ENCODE measurements at places on chromosomes 11 and 22.
A peak's percentile ranks its signal among the peaks of the same experiment; 100 is the strongest.

DNA sequence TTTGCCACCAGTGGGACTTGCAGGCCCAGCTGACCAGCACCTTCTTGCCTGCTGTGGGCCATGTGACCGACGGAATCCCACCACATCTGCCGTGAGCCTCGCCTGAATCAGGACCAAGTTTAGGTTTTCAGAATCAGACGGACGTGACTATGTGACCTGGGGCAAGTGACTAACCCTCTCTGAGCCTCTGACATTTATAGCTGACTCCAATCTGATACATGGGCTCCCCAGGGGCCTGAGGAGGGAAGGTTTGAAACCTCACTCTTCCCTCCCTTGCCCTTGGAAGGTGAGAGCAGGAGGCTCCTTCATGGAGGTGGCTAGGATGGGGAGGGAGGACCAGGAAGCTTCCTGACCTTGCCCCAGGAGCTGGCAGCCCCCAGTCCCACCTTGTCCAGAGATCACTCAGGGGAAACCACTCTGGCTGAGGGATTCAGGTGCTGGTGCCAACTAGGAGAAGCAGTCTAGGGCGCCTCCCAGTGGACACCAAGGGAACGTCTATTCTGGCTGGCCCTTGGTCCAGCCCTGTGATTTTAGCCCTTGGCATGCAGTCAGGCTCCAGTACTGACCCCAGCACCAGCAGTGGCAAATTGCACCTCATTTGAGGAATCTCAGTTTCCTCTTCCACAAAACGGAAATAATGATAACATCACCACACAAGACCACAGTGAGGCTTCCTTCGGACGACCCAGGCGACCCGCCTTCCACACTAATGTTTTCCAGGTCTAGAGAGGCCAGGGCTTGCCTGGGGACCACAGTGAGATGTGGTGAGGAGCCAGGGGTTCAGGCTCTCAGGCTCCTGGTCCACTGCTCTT lies 47.2 kb upstream of the SYT7 start:
- peak; percentile 42 for DNase-seq

DNA sequence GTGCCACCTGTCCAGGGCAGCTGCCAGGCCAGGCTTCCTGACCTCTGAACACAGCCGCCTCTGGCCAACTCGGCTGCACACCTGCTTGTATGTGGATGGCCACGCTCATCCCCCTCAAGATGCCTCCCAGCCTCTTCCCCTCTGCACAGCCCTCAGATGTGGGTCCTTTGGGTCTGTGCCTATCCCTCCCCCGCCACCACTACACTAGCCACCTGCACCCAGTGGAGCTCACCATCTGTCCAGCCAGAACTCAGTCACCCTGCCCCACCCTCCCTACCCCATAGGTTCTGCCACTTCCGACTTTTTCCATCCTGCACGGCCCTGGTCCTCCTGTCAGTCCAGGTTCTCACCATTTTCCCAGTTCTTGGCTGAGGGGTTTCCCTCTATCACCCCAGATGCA lies 44.6 kb downstream of the PHF21B start:
- DNase-seq: no peak

- DNase-seq: no peak
Observed at GRCh38 chr11:8566613-8567210, 27.3 kb downstream of the STK33 start.

- DNase-seq: no peak
Observed at GRCh38 chr11:129605815-129606214, 209.8 kb upstream of the TMEM45B start.

GRCh38 chr11:43401252-43401651 lies 42.5 kb downstream of the TTC17 start:
- DNase-seq: no peak

DNA sequence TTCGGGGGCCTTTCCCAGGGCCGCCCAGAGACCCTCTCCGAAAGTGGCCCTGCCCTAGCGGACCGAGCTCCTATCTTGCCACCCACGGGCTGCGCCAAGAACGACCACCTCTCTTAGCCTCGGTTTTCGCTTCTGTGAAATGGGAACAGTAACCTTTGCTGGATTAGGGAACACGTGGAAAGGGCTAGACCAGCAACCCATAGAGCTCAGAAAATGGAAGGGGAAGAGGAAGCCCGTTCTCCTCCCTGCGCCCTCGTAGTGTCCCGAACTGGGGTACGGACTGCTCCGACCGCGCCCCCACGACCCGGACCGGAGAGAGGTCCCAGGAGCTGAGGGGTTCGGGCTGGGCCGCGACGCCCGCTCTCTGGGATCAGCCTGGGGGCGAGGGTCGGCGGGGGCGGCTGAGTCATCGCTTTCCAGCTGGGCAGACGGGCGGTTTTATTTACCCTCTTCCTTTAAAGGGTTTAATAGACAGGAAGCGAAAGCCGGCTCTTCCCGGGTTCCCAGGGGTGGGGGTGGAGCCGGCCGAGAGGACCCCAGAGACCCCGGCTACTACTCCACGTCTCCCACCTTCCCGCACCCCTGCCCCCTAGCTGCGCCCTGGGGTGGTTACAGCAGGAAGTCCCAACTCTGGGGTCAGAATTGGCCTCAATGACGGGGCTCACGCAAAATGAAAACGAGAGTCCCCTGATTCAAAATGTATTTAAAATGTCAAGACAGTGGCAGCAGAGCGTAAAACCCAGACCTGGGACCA lies 907 bp upstream of the PHLDA2 start:
- DNase-seq: peak; percentile 50

DNA sequence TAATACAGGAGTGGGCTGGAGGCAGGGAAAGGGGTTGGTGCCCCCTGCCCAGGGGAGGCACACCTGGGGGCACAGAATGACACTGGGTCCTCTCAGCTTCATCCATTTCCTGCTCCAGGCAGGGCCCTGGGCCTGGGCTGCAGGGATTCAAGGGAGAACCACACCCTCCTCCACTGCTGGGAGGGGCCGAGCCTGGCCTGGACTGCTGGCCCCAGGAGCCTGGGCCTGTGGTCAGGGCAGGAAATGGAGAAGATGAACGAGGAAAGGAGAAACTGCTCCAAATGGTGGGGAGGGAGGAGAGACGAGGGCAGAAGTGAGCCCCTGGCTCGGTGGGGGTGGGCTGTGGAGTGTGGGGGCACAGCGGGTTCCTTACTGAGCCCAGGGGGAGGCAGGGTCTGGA lies 38.1 kb upstream of the KCNQ1OT1 start:
- DNase-seq: no peak

- DNase-seq: peak; percentile 65
Observed at GRCh38 chr11:123235117-123235655, 40.1 kb upstream of the CLMP start.

DNA sequence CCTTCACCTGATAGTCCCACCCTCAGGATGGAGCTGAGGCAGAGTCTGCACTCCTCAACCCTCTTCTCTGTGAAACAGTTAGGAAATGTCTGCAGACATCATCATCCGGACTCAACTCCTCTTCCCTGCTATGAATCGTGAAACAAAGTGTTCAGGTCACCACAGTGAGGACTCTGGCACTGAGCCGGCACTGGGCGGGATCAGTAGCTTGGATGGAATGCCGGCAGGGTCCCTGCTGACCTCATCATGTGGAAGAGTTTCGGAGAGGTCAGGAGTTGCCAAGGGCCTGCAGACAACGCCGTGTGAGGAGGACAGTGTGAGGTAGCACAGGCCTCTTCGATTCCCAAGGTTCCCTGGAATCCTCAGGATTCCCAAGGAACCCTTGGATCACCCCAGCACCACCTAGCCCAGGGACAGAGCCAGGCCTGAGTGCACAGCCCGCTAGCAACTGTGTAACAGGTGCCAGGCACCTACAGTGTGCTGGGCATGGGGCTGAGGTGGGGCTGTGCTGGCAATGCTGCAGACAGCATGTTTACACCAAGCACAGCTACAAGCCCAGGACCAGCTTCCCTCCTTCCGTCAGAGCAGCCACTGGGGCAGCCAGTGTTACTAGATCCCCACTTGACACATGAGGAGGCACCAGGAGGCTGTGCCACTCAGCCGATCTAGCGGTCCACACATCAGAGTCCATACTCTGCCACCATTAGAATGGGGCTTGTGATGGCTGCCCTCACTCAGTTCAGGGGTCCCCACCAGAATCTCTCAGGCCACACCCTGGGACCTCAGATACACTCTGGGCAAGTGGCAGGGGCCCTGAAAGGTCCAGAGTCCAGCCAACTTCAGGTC lies 693 bp upstream of the LINC01488 start:
- no peak for DNase-seq

DNA sequence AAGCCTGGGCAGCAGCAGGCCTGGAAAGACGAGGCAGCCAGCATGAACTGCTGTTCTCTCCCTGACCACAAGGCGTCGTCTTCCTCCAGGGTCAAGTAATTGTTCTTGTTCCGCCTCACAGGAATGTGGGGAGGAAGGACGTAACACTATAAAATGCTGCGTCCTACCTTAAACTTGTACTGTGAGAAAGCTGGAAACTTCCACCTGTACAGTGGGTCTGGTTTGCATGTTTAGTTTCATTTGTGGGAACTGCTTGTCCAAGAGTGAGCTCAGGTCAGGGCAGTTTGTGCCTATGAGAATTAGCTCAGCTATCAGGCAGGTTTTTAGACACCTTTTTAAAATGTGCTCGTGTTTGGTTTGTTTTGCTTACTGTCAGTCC lies 55.2 kb downstream of the PANX1 start:
- DNase-seq: peak; percentile 30

GRCh38 chr11:12029119-12029518 lies 20.7 kb upstream of the DKK3 start:
- DNase-seq: no peak

- DNase-seq: no peak
Observed at GRCh38 chr11:44858796-44859527, 91.7 kb downstream of the TP53I11 start.

DNA sequence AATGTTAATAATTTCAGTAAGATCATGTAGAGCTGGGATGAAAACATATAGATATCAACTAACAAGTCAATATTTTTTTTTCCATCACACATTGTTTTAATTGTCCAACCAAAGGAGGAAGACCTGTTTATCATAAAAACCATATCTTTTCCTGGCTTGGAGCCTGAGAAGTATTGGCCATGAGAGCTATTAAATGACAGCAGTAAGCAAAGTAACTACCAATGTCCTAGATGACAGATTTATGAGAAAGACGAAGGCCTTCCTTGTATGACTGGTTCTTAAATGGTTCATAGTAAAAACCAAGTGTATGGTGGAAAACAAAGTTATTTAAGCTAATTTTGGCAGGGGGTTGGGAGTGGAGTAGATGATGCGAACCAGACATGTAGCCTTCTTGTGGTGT lies 1147.1 kb upstream of the TENM4 start:
- no peak for DNase-seq

GRCh38 chr11:133516845-133517244 lies 15.5 kb downstream of the OPCML start:
- no peak for DNase-seq

- no peak for DNase-seq
Observed at GRCh38 chr22:31155422-31155821, 4.6 kb upstream of the RNF185 start.

- no peak for DNase-seq
Observed at GRCh38 chr11:109971184-109971523, 122.0 kb upstream of the ZC3H12C start.

GRCh38 chr22:19040888-19041703 lies 81.1 kb downstream of the DGCR2 start:
- no peak for DNase-seq

- no peak for DNase-seq
Observed at GRCh38 chr11:108975641-108976071, 310.8 kb downstream of the DDX10 start.

- DNase-seq: no peak
Observed at GRCh38 chr11:5102246-5102645, 32.9 kb downstream of the OR52E1 start.

DNA sequence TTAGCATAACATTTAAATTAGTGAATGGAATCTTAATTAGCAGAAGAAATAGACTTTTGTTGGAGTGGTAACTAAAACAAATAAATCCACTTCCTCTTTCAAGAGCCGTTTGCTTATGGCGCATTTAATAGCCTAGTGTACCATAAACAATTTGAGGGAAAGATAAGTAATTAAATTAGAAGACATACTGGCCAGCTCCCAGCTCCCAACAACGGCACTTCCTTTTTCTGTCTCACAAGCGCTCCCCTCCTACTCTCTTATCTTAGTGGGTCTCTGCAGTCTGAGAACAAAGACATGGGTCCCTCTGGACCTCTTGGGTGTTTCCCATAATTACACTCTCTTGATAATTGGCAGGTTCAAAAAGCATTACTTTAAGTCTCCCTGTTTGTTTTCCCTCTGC lies 146.0 kb downstream of the OPCML start:
- no peak for DNase-seq

GRCh38 chr11:34263441-34264091 lies 94.2 kb downstream of the ABTB2 start:
- no peak for DNase-seq

DNA sequence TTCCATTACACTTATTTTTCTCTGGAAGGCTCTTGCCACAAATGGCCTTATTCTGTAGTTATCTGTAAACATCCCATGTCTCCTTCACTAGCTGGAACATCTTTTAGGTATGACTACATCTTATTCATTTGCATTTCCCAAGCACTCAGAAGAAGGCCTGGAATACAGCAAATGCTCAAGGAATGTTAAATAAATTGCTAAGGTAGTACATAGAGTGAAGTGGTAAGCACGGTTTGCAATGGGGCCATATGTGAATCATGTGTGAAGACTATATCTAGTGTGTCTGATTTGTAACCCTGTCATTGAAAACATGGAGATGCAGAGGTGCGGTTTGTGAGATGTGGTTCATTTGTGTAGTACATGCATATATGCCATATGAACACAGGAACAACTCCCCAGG lies 33.5 kb downstream of the GDPD4 start:
- DNase-seq: no peak

DNA sequence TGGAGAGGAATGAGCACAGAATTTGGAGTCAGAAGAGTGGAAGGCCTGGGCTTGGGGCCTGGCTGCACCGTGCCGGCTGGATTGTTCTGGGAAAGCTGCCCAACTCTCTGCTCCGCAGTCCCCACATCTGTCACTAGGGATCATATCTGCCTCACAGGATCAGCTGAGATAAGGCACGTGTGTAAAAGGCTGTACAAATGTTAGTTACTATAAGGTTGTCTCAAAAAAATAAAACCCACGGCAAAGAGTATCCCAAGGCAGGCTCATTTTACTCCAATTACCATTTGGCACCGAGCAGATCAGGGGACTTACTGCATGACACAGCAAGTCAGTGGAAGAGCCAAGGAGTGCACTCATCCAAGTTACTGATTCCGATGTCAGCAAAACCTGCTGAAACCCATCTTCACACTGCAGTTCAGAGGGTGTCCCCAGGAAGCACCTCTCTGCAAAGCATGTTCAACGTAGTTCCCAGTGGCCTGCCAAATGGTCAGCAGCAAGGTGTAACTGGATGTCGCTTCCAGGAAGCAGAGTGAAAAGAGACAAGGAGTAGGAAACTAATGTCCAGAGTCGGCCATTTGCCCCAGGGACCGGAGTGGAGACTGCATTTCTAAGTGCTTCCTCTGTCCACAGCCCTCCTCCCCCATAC lies 18.1 kb upstream of the MRTFA start:
- peak; percentile 5 for DNase-seq

- DNase-seq: peak; percentile 56
Observed at GRCh38 chr22:23762842-23763578, at the start of gene C22orf15. Gene C22orf15, plus strand, starts transcription at chr22:23762990. Its CDS starts 317 bp downstream, at chr22:23763307.

- DNase-seq: no peak
Observed at GRCh38 chr22:49937758-49938564, 19.5 kb downstream of the CRELD2 start.
